Stimulated activated CD4-positive, alpha-beta T cell treated with anti-CD3 and anti-CD28 coated beads, TNF-alpha, amount 100 ng/mL, for 1 hour (primary cell): ENCODE measurements at places on chromosomes 6 and 20.

GRCh38 chr6:101422811-101423210 is 29.3 kb downstream of the GRIK2 start:
- DNase-seq = no peak

DNA sequence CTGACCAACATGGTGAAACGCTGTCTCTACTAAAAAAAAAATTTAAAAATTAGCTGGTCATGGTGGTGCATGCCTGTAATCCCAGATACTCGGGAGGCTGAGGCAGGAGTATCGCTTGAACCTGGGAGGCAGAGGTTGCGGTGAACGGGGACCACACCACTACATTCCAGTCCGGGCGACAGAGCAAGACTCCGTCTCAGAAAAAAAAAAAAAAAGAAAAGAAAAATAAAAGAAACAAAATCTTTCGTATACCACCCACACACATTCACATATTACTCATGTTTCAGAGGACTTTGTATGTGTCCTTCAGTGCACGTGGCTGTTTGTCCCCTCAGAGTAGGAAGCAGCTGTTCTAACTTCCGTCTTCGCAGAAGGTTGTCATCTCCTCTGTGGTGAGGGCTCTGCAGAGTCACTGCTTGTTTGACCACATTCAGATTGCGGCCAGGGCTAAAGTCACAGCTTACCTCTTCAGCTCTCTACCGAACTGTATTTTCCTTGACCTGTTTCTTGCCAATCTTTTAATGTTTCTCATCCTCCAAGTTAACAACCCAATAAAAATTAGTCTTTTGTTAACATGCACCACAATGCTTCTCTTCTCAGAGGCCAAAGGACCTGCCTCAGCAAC is 36.6 kb upstream of the HIVEP1 start:
- no peak for DNase-seq

- DNase-seq = no peak
Measured at GRCh38 chr6:132261354-132261753, 139.9 kb downstream of the MOXD1 start.

DNA sequence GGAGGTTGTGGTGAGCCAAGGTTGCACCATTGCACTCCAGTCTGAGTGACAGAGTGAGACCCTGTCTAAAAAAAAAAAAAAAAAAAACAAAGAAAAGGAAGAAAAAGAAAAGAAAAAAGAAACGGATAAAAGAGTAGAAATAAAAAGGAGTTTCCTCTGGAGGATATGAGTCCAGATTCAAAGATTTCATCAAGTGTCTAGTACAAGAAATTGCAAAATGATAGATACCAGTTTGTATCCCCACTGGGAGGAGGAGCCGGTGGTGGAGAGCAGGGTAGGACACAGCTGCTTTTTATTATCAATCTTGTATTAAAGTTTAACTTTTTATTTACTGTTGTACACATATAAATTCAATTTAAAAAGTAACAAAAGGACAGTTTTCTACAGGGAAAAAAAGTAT is 113.9 kb downstream of the BMP7 start:
- no peak for DNase-seq

- DNase-seq = no peak
Measured at GRCh38 chr6:85006362-85006761, 242.0 kb upstream of the TBX18 start.

- no peak for DNase-seq
Measured at GRCh38 chr20:62367136-62367632, at the start of gene LAMA5. Gene LAMA5 (minus strand): TSS chr20:62367312. CDS start chr20:62367245, 67 bp downstream.

- no peak for DNase-seq
Measured at GRCh38 chr6:134764741-134765140, 185.2 kb downstream of the ALDH8A1 start.

GRCh38 chr6:43510827-43511163 is 649 bp upstream of the LRRC73 start:
- no peak for DNase-seq

- no peak for DNase-seq
Measured at GRCh38 chr20:40274912-40275533, 414.0 kb downstream of the MAFB start.

- DNase-seq = no peak
Measured at GRCh38 chr6:17552861-17553260, 47.2 kb upstream of the FAM8A1 start.

DNA sequence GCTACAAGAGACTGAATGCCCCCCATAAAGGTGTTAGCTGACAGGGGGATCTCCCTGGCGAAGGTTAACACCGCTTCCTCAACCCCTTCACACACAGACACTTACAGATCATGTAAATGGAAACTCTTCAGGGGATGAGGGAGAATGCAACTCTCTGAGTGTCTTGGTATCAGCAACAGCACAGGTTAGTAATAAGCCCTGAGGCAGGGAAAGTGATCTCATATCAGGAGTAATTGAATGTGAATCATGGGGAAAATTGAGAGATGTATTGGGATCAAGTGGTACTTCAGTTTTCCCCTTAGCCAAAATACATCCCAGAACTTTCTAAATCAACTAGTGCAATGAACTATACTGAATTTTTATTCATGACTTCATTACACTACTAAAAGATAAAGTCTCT is 23.8 kb downstream of the OR2J3 start:
- no peak for DNase-seq

DNA sequence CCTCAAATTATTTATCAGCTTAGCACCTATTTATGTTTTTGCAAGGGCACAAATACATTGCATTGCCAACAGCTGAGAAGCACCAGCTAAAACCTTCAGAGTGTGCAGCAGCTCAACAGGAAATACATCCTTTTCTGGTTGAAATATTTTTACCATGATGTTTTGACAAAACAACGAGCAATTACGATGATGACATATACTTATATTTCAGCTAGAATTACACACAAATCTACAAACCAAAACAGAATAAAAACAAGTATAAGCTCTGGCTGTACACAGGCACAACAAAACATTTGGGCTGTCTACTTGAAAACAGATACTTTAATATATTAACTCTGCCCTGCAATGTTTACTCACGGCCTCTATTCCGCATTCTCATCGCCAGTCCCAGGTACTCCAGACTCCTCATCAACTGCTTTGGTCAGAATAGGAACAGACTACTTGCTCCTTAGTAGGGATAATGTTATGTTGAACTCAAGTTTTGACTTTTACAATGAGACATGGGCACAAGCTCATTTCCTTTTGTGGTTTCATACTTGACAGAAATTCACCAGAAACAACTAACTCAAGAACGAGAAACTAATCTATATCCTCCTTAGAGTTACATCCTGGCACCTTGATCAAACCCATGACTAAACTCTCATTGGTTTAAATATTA is 377.6 kb downstream of the ESR1 start:
- no peak for DNase-seq

DNA sequence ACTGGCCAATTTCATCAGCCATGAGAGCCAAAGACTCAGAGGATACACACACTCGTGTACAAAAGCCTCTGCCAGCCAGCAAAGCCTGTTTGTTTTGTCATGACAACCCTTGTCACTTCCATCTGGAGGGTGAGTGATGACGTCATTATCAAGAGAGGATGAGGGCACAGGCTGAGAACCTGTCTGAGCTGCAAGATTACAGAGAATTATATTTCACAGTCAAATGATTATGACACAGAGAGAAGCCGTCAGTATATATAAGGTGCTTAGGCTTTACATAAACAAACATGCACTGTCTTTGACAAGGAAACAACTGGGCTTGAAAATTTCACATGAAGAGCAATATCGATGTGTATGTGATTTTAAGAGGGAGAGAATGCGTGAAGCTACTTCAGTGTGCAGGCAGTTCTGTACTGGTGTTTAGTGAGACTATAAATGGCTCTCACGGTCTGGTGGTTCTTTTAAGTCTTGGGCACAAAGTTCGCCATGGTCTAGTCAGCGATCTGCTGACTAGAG is 36.5 kb upstream of the BCLAF1 start:
- DNase-seq = no peak

DNA sequence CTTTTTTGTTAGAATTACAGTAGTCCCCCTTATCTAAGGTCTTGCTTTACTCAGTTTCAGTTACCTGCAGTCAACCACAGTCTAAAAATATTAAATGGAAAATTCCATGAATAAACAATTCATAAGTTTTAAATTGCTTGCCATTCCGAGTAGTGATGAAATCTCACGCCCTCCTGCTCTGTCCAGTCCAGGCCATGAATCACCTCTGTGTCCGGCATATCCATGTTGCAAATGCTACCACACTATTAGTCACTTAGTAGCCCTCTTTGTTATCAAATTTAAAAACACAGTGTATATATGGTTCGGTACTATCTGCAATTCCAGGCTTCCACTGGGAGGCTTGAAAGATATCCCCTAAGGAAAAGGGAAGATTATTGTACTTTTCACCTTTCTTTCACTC is 164.6 kb upstream of the FAM83B start:
- DNase-seq = no peak

- DNase-seq = no peak
Measured at GRCh38 chr6:125236536-125237327, 65.0 kb downstream of the HDDC2 start.

DNA sequence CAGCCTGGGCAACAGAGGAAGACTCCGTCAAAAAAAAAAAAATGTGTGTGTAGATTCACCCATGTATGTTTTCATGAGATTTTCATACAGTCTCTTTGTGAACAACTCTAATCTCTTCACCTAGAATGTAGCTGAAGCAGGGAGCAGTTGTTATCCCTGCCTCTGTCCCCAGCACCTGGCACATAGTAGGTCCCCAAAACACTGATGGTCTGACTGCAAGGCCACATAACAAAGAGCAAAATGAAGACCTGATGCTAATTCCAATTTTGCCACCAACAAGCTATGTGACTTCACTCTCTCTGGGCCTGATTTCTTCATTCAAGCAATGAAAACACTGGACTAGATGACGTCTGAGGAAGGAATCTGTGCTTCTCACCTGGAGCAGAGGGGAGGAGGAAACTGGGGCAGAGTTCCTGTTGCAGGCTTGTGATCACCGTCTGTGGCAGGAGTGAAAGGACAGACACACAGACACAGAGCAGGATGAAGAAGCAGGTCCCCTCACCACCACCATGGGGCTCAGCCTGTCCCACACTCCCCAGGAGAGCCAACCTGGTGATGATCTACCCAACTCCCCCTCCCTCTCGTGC is 4.6 kb downstream of the SLC44A4 start:
- DNase-seq = no peak

DNA sequence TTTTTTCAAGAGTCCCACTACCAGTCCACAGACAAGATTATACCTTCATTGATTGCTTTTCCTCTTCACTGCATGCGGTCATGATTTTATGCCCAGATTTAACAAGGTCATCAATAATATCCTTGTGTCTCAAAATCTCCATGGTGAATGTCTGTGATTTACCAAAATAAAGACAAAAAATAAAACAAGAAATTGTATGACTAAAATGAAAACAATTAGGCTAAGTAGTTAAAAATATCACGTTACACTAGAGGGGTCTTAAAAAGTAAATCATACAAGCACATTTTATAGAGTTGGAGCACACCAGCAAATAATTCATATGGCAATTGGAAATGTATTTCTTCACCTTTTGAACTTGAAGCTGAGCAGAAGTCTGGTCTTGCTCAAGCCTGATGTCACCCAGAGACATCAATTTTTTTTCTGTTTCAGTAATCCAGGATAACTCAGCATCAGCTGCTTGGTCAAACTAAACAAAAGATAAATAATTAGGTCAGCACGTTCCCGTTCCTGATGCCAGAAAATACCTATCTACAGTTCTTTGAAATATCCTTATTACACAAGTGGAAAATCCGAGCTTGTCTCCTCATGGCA is 125.4 kb downstream of the DST start:
- no peak for DNase-seq

- DNase-seq = no peak
Measured at GRCh38 chr20:63736893-63737694, 630 bp downstream of the LIME1 start.

- DNase-seq = no peak
Measured at GRCh38 chr20:1254254-1254653, 11.8 kb upstream of the SNPH start.

DNA sequence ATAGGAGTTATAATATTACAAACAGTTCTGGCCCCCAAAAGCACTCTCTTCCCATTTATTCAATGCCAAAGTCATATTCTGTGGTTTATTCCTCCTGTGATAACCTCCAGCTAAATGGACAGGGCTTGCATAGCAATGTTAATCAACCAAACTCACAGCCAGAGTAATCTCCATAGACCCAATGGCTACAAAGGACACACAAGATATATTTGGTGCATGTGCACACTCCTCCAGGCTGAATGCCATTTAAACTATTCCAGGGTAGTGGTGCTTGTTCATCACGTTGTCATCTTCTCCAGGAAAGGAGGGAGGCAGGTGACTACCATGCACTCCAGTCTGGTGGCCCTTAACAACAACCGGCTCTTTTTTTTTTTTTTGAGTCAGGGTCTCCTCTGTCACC is 56.8 kb downstream of the B3GAT2 start:
- DNase-seq = no peak

GRCh38 chr6:139250296-139251044 is 41.3 kb downstream of the TXLNB start:
- DNase-seq = peak; percentile 12

GRCh38 chr6:159645640-159646039 is 47.4 kb downstream of the SOD2 start:
- no peak for DNase-seq

- no peak for DNase-seq
Measured at GRCh38 chr6:140020207-140020791, 645.9 kb upstream of the CITED2 start.
